ENCODE measurements at places on chromosomes 6 and 20.

DNA sequence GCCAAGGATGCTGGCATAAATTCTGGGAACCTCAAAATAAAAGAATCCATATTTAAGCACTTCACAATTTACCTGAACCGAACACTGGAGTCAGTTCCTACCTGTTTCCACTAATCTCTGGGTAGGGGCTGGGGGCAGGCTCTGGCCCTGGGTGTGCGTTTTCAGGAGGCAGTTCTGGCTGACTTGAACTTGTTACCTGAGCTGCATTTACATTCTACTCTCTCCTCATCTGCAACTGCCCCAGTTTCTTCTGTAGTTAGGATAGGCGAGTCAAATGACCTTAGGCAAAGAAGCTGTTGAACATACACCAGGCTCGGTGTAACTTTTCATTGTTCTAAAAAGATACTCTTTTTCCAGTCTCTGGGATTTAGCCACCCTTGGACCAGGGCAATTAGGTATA is 13.2 kb downstream of the CARMIL1 start:
- no peak for DNase-seq

GRCh38 chr6:163389354-163389753 is 25.2 kb upstream of the QKI start:
- DNase-seq: no peak

DNA sequence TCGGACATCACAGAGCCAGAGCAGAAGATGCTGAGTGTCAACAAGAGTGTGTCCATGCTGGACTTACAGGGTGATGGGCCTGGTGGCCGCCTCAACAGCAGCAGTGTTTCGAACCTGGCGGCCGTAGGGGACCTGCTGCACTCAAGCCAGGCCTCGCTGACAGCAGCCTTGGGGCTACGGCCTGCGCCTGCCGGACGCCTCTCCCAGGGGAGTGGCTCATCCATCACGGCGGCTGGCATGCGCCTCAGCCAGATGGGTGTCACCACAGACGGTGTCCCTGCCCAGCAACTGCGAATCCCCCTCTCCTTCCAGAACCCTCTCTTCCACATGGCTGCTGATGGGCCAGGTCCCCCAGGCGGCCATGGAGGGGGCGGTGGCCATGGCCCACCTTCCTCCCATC is 11.4 kb upstream of the ZBTB9 start:
- DNase-seq: no peak

- DNase-seq: no peak
Observed at GRCh38 chr6:100342830-100343229, 121.9 kb downstream of the SIM1 start.

GRCh38 chr20:48837014-48837413 is 9.2 kb upstream of the PREX1 start:
- DNase-seq: no peak

- no peak for DNase-seq
Observed at GRCh38 chr20:11260611-11261010, 586.8 kb upstream of the JAG1 start.

GRCh38 chr20:47724396-47724795 is 60.9 kb downstream of the SULF2 start:
- no peak for DNase-seq

DNA sequence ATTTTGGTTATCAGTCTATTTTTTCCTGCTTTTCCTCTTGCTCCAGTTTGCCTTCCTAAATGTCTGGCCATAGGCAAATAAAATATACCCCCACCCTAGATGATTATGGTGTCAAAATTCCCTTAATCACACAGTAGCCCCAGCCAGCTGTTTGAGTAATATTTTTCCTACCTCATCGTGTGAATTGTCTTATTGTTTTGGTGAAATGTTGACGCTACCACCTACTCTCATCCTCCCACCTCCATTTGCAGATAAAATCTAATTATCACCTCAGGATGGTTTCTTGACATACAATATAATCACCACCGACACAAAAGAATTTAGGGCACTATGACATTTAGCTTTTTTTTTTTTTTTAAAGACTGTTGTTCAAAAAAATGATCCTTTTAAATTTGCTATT is 44.1 kb upstream of the FUCA2 start:
- DNase-seq: no peak

DNA sequence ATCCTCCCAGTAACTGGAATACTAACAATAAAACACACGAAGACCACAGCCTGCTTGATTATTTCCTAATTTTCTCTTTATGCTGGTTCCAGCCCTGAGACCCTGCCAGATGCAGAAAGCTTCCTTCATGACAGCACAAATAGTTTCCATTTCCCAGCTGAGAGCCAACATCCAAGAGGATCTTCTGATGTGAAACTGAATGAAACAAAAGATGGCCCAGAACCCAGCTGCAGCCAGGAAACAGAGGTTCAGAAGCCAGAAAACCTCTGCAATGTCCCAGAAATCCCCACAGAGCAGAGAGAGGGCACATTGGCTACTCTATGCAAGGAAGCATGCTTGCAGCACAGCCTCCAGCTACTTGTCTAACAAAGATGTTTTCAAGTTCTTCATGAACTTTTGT is 61.8 kb upstream of the PLEKHG1 start:
- no peak for DNase-seq

DNA sequence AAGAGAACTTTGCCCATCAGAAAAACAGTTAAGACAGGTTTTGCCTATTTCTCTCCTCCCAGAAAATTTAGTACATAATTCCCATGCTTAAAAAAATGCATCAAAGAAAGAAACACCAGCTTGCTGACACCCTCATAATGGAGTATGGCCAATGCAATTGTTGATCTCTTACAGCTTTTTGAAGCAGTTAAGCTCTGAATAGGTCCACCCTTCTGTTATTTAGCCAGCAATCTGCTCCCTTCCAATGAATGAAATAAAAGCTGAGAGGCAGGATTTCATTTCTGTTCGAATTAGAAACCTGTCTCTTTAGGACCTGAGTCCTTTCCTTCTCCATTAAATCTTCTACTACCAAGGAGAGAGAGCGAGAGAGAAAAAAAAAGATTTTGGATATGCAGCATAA is 288.7 kb downstream of the RNF144B start:
- no peak for DNase-seq

GRCh38 chr6:3830806-3831205 is 18.4 kb upstream of the FAM50B start:
- DNase-seq: no peak

GRCh38 chr6:168107191-168107983 is 28.4 kb upstream of the FRMD1 start:
- no peak for DNase-seq

DNA sequence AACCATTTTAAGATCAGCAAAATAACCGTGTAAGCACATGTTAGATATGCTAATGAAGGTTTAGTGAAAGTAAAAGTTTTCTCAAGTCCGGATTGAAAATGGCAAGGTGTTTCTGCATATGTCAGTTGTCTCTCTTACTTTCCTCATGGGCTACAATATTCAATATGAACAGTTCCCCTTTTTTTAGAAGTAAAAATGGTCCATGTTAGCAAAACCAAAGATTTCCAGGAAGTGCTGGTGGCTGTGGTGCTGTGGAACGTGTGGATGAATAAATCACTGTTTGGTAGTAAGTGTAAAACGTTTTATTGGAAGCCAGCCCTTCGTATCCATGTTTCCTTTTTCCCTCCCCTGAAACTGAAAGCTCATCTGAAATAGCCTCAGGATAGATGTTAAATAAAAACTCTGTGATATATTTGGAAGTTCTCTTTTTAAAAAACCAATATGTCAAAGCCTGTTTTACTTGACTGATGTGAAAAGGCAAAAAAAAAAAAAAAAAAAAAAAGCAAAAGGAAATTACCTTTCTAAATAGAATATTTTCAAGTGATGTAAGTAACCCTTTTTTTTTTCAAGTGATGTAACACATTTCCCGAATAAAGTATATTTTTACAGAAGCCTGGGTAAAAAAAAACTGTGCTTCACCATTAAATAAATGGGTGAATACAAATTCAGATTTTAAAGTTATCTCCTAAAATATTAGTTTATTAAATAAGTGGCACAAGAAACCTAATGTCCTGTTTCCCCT is 41.9 kb downstream of the PLEKHG1 start:
- DNase-seq: no peak

DNA sequence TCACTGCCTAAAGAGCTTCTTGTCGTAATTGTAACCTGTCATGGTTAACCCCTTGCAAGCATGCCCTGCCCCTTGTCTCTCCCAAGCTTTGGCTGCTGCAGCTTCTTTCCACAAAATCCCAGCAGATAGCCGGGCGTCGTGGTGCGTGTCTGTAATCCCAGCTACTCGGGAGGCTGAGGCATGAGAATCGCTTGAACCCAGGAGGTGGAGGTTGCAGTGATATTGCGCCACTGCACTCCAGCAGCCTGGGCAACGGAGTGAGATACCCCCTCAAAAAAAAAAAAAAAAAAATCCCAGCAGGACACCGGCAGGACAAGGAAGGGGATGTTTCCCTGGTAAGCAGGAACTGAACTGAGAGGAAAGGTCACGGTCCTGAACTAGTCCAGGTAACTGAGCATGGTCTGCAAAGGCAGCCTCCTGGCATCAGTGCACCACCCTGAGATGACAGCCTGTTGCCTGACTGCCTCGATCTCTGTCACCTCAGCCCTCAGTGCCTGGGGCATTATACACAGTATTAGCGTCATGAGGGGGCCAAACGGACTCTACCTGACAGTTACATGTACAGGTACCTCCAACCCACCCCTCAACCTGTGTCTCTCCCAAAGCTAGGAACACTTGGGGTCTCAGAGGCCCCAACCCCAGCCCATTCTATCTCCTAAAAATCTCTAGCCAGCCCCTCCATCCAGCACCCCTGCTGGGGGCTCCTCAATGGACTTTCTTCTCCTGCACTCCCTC is 1.8 kb downstream of the LZTS3 start:
- no peak for DNase-seq

DNA sequence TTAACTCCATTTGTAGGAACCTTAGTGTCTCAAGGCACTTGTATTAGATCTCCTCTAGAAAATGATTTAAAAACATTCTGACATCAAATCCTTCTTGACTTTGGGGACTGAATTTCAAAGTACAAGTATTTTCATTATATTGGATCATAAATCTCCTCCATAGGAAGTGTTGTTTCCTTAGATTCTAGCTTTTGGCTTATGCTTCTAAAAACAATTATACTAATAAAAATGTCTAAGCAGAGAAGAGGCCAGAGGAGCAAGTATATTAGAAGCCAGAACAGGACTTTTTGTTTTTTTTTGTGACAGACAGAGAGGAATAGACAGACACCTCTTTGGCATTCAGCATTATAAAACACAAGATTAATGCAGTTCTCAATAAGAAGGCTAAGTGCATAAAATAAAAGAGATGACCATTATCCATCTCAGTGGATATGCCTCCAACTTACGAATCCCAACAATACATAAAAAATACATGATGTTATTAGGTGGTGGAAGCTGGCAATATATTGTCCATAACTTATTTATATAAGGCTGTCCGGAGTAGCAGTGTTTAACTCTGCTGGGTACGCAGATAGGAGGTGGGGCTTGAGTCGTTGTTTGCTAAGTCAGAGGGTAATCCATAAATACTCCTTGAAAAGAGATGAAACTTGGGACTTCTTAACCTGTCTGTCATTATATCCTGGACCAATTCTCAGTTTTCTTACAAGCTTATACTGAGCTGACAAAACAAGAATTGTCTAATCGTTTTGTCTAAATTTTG is 31.9 kb upstream of the NOX3 start:
- no peak for DNase-seq

GRCh38 chr6:16739329-16739801 is 21.9 kb downstream of the ATXN1 start:
- DNase-seq: no peak

DNA sequence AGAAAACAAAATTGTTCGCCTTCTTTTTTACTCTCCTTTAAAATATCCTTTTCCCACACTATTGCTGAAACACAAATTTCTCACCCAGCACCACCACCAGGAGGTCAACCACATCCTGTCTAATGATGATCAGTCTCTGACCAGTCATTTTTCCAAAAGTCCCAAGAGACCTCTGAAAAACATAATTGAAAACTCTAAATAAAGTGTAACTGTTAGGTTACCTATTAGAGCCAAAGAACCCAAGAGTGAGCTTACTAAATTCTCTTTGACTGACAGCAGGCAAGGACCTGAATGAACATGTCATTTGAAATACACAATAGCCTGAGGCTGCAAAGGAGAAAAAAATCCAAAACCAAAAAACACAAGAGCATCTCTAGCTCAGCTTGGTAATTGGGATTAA is 735.4 kb downstream of the CBLN4 start:
- DNase-seq: no peak

GRCh38 chr6:150427843-150428242 is 59.0 kb downstream of the IYD start:
- no peak for DNase-seq

- DNase-seq: no peak
Observed at GRCh38 chr6:25009393-25009710, 73.6 kb upstream of the RIPOR2 start.

DNA sequence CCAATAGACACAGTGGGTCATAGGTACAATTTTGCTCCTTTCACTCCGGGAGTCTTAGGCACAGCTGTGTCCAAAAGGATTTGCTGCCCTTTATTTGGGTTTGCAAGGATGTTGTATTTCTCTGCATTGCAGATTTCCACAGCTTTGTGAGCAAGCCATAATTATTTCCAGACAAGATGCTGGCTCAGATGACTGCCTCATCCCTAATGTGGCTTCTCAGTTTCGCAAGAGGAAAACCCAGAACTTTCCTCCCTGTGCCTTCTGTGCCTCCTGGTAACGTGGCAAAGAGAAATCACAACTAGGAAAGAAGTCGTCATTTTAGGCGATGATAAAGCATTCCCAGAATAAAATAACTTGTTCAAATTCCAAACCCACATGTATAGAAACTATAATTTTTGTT is 33.7 kb downstream of the FAM50B start:
- no peak for DNase-seq

DNA sequence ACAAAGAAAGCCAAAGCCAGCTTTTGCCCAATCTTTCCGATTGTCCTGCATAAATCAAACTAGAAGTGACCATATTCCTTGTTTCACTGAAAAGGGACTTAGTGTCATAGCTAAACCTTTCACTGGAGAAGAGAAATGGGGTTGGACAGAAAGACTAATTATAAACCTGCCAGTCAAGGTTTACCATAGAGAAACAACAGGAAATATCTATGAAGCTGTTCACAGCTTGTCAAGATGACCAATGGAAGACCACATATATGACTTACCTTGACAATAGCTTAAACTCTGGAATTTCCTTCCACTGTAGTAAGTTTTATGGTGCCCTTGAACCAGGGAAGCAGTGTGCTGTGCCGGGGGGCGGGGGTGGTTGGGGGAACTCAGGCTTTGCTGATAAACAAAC is 107.7 kb upstream of the PHACTR1 start:
- no peak for DNase-seq

- DNase-seq: no peak
Observed at GRCh38 chr6:88246654-88247053, 80.5 kb upstream of the CNR1 start.

Measured in esophagus squamous epithelium (tissue), 5 donors.